ENCODE measurements at places on chromosomes 6 and 20. TPM values are rescaled to one million over a fixed set of nuclear protein-coding genes. Genes with fewer than 3 reads are reported as not detected.

TFAP2A gene
- not detected for total RNA-seq

SERPINB6 gene
- 54.9 TPM for total RNA-seq

F13A1 gene
- total RNA-seq: not detected

ARG1 gene
- total RNA-seq: not detected

GRCh38 chr20:63345328-63346100 is 15.6 kb downstream of the CHRNA4 start:
- DNase-seq: no peak

DNA sequence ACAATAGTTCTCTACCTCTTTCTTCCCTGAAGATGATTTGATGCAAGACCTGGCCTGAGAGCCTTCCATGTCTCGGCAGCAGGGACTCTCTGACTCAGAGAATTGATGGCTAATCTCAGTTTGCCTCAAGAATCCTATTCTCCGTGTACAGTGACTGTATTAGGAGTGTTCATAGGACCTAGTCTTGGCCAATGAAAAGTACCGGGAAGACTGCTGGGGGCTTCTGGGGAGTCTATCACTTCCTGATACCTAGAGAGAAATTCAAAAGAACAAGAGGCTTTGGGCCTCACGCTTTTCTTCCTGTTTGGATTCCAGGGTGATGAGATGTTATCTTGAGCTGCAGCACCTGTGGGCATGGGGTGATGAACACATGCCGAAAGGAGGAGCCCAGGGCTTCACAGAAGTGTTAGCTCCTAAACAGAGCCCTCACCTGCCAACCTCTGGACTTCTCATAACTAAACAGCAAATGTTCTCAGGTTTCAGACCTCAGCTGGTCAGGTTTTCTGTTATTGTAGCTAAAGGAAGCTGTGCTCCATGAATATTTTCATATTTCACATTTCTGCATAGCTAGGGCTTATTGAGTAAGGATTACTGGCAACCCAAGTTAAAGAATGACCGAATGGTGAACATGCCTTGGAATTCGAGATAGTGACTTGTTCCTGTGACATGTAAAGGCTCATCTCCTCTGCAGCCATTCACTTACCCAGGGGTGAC is 323.1 kb upstream of the AGPAT4 start:
- no peak for DNase-seq

GRCh38 chr6:169949511-169950097 is 198.2 kb downstream of the ERMARD start:
- no peak for DNase-seq

DNA sequence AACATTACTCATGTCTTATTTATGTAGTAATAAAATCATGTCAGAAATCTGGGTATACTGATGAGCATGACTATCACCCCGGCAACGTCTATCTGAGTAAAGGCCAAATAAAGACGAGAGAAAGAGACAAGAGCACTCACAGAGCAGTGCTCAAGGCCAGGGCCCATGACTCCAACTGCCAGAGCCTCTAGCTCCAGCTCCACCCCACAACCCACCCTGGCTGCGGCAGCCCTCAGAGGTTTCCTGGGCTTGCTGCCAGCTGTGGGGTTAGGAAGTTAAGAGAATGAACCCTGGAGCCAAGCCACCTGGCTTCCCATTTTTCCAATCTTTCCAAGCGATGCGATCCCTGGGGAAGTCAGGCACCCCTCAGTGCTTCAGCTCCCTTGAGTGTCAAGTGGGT is 92.0 kb upstream of the PAX1 start:
- DNase-seq: no peak
